ENCODE measurements at places on chromosomes 7 and 10.

GRCh38 chr10:125592897-125593296 lies 90.1 kb downstream of the TEX36 start:
- DNase-seq: no peak

GRCh38 chr10:101968286-101968939 lies 87.6 kb downstream of the ARMH3 start:
- no peak for DNase-seq

DNA sequence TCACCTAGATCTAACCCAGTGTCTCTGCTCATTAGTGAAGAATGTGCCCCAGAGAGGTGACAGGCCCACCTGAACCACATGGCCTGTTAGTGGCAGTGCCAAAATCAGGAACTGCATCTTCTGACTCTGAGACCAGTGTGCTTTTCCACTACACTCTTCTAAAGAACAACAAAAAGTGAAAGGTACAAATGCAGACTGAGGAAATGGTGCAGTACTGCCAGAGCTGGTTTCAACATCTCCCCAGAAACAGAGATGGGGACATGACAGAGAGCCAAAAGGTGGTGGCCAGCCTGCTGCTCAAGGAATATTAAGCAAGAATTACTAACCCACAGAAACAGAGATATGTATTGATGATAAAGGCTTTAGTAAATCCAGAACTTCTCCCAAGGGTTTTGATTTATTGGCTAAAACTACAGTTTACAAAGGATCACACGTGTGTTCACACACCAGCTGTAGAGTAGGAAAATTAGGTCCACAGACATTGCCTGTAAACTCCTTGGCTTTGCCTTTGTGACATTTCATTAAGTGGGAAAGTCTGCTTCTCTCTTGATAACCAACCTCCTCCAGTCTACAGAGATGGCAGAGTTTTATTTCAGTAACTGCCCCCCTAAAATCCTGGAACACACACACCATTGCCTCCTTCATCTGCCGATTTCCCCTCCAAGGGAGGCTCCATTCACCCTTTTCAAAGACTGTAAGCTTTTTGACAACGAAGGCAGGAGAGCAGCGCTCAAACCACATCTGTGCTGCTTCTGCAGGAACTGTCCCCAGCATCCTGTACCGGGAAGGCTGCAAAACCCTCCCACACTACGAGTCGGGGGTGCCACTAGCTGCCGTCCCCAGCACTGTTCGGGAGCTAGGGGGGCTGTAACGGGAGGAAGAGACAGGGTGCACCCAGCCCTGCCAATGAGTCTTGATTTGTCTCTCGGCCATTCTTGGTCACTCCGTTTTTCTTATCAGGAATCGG lies 29.8 kb downstream of the GSDME start:
- DNase-seq: no peak

DNA sequence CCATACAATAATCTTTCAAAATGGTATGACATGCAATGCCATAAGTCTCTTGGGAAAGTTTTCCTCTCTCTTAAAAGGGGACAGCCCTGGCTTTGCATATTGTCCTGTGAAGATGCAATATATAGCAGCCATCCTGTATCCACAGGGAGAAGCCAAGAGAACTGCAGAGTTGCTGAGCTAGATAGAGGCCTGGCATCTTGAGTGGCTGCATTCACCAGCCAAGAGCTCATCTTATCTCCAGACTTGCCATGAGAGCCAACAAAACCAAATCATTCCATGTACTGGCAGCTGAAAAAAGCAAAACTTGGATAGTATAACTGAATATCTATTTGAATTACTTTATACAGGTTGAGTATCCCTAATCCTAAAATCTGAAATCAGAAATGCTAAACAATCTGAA lies 348.8 kb downstream of the CALN1 start:
- DNase-seq: no peak

DNA sequence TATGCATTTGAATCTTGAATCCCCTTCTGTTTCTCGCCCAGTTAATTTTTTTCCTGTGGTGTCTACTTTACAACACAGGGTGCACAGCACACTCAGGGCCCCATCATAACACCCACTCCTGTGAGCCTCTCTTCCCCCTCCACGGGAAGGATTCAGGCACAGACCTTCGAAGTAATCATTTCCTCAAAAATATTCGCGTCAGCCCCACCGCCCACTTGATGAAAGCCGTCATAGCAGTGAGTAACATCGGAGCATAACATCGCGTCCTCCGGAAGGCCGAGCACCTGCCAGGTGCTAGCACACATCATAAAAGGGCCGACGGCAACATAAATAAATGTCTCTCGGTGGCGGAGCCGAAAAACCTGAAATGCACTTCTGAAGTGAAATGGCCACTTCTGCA lies 201.7 kb upstream of the ADARB2 start:
- DNase-seq: peak; percentile 50

GRCh38 chr7:37363536-37364491 lies 84.8 kb downstream of the ELMO1 start:
- DNase-seq: no peak

DNA sequence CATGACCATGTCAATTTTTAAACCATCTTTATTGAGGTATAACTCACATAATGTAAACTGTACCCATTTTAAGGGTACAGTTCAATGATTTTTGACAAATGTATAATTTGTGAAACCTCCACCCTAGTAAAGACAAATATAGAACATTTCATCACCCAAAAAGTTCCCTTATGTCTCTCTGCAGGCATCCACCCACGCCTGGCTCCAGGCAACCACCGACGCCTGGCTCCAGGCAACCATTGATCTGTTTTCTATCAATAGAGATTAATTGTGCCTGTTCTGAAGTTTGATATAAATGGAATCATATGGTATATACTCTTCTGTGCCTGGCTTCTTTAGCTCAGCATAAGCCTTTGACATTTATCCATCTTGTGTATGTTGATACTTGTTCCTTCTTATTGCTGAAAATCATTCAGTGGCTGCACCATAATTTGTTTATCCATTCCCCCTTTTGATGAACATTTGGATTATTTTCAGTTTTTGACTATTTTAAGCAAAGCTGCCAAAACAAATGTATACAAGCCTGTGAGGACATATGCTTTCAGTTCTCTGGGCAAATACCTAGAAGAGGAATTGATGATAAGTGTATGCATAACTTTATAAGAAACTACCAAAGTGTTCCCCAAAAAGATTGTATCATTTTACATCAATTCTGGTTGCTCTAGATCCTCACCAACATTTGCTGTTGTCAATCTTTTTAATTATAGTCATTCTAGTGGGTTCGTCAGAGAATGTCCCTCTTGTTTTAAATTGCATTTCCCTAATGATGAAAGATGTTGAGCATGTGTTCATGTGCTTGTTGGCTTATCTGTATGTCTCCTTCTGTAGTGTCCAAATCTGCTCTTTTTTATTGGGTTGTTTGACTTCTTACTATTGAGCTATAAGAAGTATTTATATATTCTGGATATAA lies 55.7 kb upstream of the HECTD2 start:
- no peak for DNase-seq

GRCh38 chr7:108431099-108431498 lies 25.1 kb downstream of the NRCAM start:
- DNase-seq: no peak

GRCh38 chr7:70131817-70132216 lies 533.5 kb downstream of the AUTS2 start:
- DNase-seq: no peak

GRCh38 chr7:23373151-23374004 lies 74.2 kb downstream of the MALSU1 start:
- DNase-seq: peak; percentile 1

DNA sequence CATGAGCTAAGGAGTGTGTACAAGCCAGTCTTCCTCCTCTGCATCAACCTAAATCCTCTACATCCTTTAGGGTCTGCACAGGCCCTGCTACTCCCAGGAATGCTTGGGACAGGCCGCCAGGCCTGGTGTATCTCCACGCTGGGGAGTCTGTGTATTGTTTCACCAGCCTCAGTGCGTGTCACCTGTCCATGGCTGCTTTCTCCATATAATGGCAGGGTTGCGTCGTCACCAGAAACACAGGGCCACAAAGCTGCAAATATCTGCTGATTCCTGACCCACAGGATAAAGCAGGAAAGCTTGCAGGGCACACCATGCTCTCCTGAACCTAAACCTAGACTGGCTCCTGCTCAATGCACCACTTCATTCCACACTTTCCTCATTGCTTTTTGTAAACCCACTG lies 45.6 kb downstream of the COBL start:
- DNase-seq: no peak

DNA sequence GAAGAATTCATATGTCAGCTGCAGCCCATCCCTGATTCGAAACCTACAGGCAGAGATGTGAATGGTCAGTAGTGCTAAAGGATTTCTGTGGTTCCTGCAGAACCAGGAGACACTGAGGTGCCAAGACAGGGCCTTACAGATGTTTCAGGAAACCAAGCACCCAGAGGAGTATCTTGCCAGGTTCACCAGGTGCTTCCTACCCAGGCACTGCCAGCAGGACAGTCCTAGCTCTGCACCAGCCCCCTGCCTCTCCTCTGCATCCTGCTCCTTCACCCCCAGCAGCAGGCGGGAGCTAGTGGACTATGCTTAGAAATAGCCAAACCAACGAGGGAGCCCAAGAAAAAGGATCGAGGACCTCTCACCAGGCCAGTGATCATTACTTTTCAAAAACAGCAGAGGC lies 4.2 kb upstream of the IKZF1 start:
- DNase-seq: no peak

DNA sequence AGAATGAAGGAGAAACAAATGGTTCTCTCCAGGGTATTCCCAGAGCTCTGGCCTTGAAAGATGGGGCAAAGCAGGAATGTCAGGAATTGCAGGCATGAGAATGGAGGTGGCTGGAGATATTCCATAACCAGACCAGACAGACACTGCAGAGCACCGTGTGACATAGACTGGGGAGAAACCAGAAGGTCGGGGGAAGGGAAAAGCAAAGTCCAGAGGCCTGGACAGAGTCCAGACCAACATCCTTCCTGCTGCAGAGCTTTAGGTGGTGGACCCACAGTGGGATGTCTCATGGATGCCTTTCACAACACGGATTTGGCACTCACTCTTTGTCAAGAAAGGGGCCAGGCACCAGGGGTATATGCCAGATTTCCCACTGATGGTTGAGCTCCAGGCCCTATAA lies 177.2 kb upstream of the INHBA start:
- no peak for DNase-seq

DNA sequence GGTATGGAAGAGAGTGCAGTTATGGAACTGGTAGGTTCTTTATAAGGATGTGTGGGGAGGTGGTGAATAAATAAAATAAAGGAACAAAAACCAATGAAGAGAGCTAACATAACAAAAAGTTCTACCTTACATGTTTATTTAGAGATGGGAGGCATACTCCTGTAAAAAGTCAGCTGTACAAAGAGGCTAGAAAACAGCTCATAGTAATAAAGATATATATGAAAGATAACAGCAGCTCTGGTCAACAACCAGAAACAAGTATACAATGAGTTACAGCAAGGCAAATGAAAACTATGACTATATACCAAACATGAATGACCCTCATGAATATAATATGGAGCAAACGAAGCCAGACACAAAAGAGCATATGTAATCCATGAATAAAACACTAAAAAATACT lies 62.0 kb downstream of the FAM13C start:
- DNase-seq: no peak

DNA sequence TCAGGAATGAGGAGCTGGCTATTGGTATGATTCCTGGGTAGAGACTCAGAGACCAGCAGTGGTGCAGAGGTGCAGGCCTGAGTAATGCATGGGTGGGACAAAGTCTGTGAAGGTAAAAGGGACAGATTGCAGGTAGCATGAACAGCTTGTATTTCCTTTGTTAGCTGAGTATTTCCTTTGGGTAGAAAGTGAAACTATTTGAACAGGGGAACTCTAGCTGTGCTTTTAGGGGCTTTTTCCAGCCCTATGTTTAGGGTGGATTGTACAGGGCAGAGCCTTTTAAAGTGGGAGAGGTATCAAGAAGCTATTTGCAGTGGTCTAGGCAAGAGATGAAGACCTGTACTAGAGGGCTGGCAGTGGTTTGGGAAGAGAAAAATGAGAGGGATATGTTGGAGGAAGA lies 739.9 kb downstream of the REEP3 start:
- DNase-seq: no peak

Measured in stimulated activated CD4-positive, alpha-beta T cell treated with anti-CD3 and anti-CD28 coated beads, Interleukin-1b, Interleukin-23, amount 100 ng/mL, for 1 hour (primary cell).